Urothelium cell line (cell line): ENCODE measurements at places on chromosomes 13 and 19.

DNA sequence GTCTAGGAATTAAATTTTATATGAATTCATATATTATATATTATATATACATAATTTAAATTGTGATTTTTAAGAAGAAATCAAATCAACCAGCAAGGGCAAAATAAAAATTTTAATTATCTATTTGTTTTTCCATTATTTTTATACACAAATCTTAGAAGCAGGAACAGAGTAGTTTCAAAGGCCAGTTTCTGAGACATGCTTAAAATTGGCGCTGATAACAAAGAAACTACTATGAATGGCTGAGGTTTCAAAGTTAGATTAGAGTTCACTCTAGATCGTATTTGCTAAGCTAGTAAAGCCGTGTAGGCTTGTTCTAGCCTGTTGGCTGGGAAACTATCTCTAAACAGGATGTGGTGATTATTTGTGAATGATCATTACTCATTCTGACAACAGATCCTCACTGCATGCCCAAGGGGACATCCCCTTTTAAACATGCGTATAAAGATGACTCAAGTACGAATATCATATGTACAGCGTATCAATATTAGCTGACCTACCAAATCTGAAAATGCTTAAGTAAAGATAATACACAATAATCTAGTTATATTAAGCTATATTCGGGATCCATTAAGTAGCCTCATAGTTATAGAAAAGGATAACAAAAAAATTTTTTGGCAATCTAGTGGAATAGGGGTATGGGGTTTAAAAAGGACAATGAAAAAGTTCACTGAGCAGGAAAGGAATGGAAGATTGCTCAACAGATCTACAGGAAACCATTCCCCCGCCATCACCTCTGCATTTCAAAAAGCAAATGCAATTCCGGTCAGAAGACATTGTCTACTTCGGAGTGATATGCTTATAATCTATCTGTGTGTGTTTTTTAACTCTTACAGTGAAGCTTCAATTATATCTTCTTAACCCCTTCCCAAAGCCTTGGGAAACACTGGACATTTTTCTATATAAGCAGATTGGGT is 150.1 kb downstream of the SHISA2 start:
- DNase-seq: peak; percentile 58

GRCh38 chr13:101739382-101740178 is 287.1 kb downstream of the ITGBL1 start:
- DNase-seq: no peak

DNA sequence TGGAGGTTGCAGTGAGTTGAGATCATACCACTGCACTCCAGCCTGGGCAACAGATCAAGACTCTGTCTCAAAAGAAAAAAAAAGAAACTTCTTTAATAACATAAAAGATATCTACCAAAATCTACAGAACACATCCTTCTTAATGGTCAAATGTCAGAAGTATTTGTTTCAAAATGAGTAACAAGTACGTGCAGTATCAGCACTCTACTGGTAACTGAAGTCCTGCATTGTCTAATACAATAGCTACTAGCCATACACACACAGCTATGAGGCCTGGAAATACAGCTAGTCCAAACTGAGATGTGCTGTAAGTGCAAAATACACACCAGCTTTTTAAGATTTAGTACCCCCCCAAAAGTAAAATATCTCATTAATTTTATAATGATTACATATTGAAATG is 88.1 kb downstream of the TSC22D1 start:
- no peak for DNase-seq

DNA sequence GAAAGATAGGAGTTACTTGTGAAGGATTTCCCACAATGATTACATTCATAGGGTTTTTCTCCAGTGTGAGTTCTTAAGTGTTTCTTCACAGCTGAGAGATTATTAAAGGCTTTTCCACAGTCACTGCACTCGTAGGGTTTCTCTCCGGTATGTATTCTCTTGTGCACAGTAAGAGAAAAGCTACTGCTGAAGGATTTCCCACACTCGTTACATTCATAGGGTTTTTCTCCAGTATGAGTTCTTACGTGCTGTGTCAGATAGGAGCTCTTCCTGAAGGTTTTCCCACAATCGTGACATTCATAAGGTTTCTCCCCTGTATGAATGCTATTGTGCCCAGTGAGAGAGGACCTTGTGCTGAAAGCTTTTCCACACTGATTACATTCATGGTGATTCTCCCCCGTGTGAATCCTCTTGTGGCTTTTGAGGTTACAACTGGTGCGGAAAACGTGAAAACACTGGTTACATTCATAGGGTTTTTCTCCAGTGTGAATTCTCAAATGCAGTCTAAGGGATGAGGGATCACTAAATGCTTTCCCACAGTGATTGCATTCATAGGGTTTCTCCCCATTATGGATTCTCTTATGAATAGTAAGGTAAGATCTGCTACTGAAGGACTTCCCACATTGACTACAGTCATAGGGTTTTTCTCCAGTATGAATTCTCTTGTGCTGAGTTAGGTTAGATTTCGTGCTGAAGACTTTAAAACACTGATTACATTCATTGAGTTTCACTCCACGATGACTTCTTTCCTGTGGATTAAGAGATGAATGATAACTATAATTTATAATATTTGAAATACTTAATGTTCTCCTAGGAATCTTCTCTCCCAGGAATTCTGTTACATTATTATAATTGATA is 20.6 kb downstream of the ZNF558 start:
- DNase-seq: no peak

DNA sequence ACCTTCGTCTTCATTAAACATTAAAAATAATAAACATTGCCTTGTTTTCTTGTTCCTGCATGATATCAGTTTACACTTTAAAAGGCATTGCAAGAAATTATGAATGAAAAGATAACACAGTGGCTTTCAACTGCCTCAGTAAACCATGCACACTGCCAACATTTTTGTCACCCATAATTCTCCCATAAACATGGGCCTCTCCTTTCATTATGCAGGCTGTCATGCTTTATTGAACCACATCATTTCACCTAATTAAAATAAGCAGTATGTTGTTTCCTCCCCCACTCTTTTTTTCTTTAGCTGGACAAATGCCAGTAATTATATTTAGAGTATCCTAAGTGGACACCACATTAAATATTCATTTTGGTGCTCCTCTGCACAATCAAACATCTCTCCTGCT is 1566.5 kb upstream of the SLC10A2 start:
- no peak for DNase-seq

DNA sequence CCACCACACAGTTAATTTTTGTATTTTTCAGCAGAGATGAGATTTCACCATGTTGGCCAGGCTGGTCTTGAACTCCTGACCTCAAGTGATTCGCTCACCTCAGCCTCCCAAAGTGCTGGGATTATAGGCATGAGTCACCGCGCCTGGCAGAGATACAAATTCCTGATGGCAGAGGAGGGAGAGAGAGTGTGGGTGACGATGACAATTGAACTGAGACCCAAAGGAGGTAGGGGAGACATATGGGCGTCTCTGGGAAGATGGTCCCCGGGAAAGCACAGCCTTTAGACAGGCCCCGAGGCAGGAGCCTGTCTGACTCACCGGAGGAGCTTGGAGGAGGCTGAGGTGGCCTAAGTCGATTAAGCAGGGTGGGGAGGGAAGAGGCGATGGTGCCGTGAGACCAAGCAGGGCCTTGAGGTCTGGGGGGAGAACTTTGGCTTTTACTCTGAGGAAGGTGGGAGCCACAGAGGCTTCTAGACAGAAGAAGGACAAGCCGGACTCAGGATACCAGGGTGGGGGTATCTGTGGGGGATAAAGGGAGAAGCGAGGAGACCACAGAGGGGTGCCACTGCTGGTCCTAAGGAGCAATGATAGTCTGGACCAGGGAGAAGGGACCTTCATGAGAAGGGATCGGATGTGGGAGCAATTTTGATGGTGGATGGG is 38.2 kb downstream of the ARRDC2 start:
- DNase-seq: peak; percentile 56

DNA sequence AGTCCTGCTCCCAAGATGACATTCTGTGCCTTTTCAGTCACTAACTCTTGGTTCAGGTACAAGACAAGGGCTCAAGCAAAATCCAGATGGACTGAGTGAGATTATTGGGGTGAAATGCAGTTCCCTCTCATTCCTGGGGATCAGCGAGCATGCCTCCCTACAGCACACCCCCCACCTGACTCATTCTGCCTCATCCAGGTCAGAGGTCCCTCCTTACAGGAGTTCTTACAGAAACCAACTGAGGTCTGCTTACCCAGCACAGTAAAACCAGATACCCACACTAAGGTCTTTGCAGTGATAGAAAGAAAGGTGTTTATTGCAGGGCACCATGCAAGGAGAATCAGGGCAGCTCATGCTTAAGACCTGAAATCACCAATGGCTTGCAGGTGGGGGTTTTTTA is 21.6 kb upstream of the MRI1 start:
- no peak for DNase-seq

- peak; percentile 10 for DNase-seq
Observed at GRCh38 chr13:28820099-28821051, at the start of gene MTUS2. MTUS2 (plus strand) TSS chr13:28820339.

- no peak for DNase-seq
Observed at GRCh38 chr13:101998129-101998528, 403.7 kb downstream of the FGF14 start.

- DNase-seq: no peak
Observed at GRCh38 chr13:73715114-73715910, 418.9 kb downstream of the KLF12 start.

DNA sequence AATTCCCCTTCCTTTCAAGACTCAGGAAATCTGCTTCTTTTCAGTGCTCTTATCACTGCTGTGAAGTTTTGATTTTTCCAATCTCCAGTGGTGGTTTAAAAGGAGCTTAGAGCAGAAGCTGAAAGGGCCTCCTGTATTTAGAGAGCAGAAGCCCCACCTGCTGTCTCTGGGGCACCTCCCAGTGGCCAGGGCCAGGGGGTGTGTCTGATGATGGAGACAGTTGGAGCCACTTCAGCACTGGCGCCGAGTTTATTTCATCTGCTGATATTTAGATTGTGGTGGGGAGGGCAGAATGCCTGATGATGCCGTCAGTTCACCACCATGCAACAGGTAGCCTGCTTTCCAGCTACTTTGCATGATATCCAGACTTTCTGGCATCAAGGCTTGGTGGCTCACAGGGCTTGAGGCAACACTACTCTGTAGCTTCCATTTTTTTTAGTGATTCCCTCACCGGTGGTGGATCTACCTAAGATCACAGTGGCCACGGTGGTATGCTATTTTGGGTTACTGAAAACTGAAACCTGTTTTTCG is 371.9 kb downstream of the KCNRG start:
- DNase-seq: no peak

DNA sequence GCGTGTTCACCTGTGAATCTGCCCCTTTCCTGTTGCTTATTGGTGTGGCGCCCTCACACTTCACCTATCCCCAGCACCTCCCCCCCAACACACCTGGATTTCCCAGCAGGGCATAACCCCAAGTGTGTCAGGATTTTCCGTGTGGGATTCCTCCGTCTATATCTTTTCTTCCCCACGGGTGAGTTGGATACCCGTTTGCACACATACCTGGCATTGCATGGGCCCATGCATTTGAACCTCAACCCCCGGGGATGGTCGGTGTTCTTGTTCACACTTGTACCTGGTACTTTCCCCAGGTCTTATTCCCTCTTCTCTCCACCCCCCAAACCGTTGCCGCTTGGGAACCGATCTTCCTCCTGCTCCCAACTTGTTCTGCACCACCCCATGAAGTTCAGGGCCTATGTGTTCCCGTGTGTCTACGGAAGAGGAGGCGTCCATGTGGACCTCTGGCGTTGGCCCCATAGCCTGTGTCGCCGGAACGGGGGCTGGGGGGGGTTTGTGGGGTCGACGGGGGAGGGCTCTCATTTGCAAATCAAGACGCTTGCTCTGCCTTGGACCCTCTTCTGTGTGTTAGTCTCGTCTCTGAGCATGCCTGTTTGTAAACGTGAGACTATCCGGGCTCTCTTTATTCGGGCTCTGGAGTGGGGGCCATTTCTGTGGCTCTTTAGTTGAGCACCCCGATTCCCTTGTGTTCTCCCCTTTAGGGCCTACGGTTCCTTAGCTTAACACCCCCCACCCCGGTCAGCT is 1.7 kb downstream of the PRR12 start:
- no peak for DNase-seq

GRCh38 chr13:100657881-100658315 is 16.7 kb downstream of the TMTC4 start:
- DNase-seq: no peak

GRCh38 chr13:92300651-92301050 is 902.2 kb downstream of the GPC5 start:
- DNase-seq: no peak

GRCh38 chr19:29842471-29843179 is 30.8 kb downstream of the CCNE1 start:
- DNase-seq: no peak

GRCh38 chr19:39740395-39740794 is 2.6 kb upstream of the CLC start:
- no peak for DNase-seq
